ENCODE measurements at places on chromosomes 7 and 10.

- DNase-seq, result no peak
These were observed 425.0 kb upstream of the ETV1 start for GRCh38 chr7:14414274-14414986.

DNA sequence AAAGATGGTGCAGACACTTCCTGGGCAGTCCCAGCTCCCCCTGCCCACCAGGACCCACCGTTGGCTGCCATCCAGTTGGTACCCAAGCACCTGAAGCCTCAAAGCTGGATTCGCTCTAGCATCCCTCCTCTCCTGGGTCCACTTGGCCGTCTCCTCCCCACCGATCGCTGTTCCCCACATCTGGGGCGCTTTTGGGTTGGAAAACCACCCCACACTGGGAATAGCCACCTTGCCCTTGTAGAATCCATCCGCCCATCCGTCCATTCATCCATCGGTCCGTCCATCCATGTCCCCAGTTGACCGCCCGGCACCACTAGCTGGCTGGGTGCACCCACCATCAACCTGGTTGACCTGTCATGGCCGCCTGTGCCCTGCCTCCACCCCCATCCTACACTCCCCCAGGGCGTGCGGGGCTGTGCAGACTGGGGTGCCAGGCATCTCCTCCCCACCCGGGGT is 14.5 kb upstream of the LIMK1 start:
- DNase-seq, result no peak

DNA sequence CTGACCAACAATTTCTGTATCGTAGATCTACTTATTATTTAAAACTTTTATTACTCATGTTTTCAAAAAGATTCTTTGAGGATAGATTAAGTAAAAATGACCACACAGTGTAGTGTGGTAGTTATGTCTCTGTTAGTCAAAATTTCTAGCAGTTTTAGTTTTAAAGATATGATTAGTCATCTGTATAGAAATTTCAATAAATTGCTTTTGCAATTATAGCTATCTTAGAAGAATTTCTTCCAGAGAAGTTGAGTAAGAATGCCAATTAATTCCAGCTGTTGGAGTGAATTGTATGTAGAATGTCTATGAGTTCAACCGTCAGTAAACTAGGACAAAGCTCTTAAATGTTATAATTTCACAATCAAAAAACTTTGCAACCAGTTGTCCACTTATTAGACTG is 229.7 kb downstream of the CDK14 start:
- DNase-seq, result no peak

- DNase-seq, result no peak
These were observed 260.8 kb downstream of the FGFR2 start for GRCh38 chr10:121337427-121337826.

DNA sequence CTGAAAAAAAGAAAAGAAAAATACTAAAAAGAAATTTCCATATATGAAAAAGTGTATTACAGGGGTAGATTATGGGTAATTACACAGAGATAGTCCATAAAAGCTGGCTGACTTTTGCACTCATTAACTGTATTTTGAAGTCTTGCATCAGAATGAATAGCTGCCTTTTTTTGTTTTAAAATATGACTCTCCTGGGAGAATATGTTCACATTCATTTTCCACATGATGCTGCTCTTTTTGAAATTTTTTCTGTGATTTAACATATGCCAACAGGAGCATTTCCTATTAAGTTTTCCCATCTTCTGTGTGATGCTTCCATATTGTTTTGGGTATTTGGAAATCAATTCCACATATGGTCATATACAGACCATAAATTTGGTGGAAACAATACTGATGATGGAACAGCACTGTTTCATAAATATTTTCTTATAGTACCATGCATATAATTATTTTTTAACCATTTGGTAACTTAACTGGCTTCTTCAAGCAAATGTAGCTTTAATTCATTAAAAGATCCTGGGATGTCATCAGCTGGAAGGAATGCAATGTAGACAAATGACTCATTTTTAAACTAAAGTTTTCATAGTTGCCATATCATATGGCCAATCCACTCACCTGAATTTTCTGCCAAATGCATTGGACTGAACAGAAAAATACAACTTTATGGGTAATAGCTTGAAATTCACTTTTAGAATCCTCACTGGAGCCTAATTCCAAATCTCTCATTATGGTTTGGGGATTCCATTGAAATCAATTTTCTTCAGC is 313.9 kb upstream of the GLI3 start:
- no peak for DNase-seq

DNA sequence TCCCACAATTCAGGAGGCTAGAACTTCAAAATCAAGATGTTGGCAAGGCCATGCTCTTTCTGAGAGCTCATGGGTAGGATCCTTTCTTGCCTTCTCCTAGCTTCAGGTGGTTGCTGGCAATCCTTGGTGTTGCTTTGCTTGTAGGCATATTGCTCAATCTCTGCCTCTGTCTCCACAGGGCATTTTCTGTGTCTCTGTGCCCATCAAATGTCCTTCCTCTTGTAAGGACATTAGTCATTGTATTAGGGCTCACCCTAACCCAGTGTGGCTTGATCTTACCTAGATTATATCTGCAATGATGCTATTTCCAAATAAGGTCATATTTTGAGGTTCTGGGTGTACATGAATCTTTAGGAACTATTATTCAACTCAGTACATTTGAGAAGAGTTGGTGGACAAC is 20.1 kb downstream of the BET1 start:
- no peak for DNase-seq

DNA sequence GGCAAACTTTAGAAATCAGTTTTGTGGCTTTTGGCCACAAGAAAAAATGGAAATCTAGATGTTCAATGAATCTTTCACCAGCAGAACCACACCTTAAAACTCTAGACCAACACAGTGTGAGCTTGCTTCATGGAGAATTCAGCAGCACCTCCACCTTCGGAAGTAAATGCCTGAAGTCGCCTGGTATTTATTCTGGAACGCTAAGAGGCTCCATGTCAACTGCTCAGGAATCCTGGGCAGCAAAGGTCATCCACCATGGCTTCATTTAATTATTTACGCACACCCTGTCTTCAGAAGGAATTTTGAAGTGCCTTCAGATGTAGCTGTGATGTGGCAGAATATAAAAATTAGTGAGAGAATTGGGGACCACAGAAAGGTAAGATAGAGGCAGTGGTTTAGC is 167.7 kb downstream of the GFRA1 start:
- no peak for DNase-seq

DNA sequence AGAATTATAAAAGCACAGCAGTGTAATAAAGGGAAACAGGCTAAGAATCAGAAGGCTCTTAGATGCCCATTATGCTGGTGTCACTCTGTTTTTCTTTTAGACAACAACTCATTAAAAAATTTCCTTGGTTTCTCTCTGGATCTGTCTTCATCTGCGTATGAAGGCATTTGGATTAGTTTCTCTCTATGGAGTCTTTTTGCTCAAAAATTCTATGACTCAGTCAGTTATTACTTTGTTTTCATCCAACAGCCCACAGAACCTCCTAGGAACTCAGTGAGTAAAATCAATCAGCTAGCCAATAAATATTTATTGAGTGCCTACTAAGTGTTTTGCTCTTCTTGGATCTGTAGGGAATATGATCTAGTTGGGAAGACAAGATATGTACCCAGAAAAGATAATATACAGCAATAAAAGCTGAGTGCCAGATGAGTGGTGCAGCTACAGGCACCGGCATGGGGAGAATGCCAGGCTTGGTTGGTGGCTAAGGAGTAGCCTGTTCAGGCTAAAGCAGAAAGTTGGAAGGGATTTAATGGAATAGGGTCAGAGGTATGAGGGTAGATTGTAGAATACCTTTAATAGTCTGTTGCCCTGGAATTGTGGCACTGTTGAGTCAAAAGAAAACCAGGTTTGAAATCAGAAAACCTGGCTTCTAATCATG is 156.2 kb downstream of the LRRC4 start:
- no peak for DNase-seq

DNA sequence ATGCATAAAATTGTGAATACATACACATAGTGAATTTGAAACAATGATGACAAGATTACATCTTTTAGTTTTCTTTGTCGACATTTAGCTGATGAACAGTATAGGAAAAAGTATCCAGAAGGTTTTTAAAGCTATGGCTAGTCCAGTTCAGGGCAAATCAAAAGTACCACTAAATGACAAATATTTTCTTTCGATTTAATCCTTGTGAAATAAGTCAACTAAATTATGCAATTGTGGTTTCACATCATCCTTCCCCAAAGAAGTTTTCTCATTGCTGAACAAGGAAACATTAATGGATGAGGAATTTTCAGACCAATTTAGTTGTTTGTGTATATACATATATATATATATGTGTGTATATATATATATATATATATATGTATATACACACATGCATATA is 774.0 kb downstream of the DNAJB9 start:
- no peak for DNase-seq
